Aortic smooth muscle cell (primary cell): ENCODE measurements at places on chromosomes 3 and 15. TPM values are rescaled to one million over a fixed set of nuclear protein-coding genes. Genes with fewer than 3 reads are reported as not detected.

The RAF1 gene
- 116 and 118 TPM in 2 replicates for total RNA-seq

The NR1I2 gene
- under 0.01 and 0.06 TPM in 2 replicates for total RNA-seq

The KBTBD13 gene
- not detected in 2 replicates for total RNA-seq

The ITIH4 gene
- total RNA-seq, result 2.6 and 4.8 TPM in 2 replicates

The B3GALNT1 gene
- total RNA-seq, result 30.3 and 30.9 TPM in 2 replicates

The ANKRD34C gene
- not detected in 2 replicates for total RNA-seq
